LHCN-M2 (cell line): ENCODE measurements at places on chromosomes 2 and 18. TPM values are rescaled to one million over a fixed set of nuclear protein-coding genes. Genes with fewer than 3 reads are reported as not detected.

CCBE1 gene
- total RNA-seq = 54.9 and 92.6 TPM in 2 replicates

KANSL1L gene
- 4.1 and 8.7 TPM in 2 replicates for total RNA-seq

GDF7 gene
- total RNA-seq = not detected in 2 replicates

SIX3 gene
- total RNA-seq = not detected in 2 replicates

CCDC138 gene
- total RNA-seq = 8.0 and 8.7 TPM in 2 replicates

KCNIP3 gene
- total RNA-seq = 0.19 and 0.29 TPM in 2 replicates

C2orf72 gene
- 0.06 and 0.13 TPM in 2 replicates for total RNA-seq

SERPINB11 gene
- not detected in 2 replicates for total RNA-seq

TMEM178A gene
- total RNA-seq = 0.06 and 0.40 TPM in 2 replicates

KLF7 gene
- total RNA-seq = 11.4 and 11.6 TPM in 2 replicates

BMP10 gene
- total RNA-seq = not detected in 2 replicates

SOX11 gene
- 7.4 and 12.1 TPM in 2 replicates for total RNA-seq

EMILIN2 gene
- 0.75 and 1.2 TPM in 2 replicates for total RNA-seq

GYPC gene
- total RNA-seq = 38.4 and 60.9 TPM in 2 replicates

CTNNA2 gene
- 0.06 TPM in 2 replicates for total RNA-seq

SP110 gene
- total RNA-seq = 12.6 and 20.8 TPM in 2 replicates

SGPP2 gene
- total RNA-seq = not detected in 2 replicates

RAB17 gene
- 0.19 and 2.0 TPM in 2 replicates for total RNA-seq

TRIM43 gene
- not detected in 2 replicates for total RNA-seq

ERBB4 gene
- total RNA-seq = not detected in 2 replicates

GALNT5 gene
- 70.6 and 71.7 TPM in 2 replicates for total RNA-seq

COPS9 gene
- 132 and 140 TPM in 2 replicates for total RNA-seq

TEX44 gene
- total RNA-seq = not detected in 2 replicates

DNA sequence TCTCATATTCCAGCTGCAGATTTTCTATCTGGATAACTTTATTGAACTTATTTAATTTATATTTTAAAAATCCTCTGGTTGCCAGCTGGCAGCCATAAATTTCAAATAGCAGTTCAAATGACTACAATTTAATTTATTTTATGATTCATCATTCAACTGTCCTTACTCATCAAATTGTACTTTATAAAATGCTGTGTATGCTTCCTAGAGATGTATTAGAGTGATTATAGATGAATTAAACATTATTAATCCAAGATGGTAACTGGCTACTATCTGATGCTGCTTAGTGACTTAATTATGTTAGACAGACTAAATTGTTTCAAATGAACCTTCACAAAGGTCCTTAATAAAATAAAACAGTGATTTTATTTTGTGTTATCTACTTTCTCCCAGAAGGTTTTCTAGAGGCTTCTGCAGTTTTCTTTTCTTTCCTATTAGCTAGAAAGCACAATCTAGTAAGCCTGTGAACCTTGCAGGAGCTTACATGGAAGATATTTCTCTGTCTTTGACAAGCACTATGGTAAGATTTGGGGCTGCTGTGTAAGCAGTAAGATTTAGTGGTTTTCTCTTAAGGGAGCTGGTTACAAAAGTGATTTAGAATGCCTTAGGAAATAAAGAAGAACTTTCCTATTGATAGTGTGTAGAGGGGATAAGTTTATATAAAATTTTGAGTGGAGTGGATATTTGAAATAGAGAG lies 322.3 kb downstream of the FSIP2 start:
- DNase-seq = peak; percentile 54

GRCh38 chr2:231680285-231680991 lies 27.9 kb upstream of the PTMA start:
- no peak for DNase-seq

GRCh38 chr2:20093263-20094141 lies 42.1 kb upstream of the LAPTM4A start:
- peak; percentile 80 for DNase-seq

GRCh38 chr2:167135706-167136105 lies 247.4 kb downstream of the XIRP2 start:
- DNase-seq = no peak

- DNase-seq = no peak
Observed at GRCh38 chr18:50622865-50623393, 63.0 kb downstream of the MAPK4 start.

GRCh38 chr2:204871231-204871953 lies 326.1 kb downstream of the PARD3B start:
- peak; percentile 60 for DNase-seq

- no peak for DNase-seq
Observed at GRCh38 chr18:60664736-60665135, 292.2 kb upstream of the MC4R start.

GRCh38 chr2:215493376-215493775 lies 57.5 kb upstream of the FN1 start:
- DNase-seq = no peak

- DNase-seq = peak; percentile 50
Observed at GRCh38 chr18:55861266-55861665, 273.3 kb upstream of the TCF4 start.

DNA sequence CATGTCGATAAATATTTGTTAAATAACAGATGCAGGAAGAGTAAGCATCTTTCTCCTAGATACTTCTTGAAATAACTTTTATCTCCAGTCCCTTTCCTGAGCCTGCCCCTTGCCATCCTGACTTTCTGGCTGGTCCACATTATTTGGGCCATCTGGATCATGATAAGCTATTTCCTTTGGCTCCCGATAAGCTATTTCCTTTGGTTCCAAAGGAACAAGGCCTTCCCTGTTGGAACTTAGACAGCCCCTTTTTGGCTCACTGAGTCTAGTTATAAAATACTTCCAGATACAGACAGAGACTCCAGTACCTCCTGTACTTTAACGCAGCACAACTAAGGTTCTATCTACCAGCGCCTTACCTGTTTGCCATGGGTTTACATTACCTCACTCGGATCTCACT lies 205.3 kb upstream of the CCDC150 start:
- DNase-seq = no peak

DNA sequence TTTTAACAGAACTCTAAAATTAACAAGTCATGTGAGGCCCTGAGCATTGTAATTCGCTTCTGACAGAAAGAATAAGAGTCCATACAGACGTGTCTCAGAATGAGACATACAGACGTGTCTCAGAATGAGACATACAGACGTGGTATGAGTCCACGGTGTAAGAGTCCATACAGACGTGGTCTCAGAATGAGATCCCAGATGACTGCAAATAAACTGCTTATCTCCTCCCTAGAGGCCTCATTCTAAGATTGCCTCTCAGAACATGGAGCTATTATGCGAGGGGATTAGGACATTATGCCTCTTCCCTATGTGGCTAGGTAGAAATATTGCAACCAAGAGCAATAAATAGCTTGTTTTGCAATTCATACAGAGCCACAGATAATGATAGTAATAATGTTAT lies 63.9 kb downstream of the NEB start:
- no peak for DNase-seq

DNA sequence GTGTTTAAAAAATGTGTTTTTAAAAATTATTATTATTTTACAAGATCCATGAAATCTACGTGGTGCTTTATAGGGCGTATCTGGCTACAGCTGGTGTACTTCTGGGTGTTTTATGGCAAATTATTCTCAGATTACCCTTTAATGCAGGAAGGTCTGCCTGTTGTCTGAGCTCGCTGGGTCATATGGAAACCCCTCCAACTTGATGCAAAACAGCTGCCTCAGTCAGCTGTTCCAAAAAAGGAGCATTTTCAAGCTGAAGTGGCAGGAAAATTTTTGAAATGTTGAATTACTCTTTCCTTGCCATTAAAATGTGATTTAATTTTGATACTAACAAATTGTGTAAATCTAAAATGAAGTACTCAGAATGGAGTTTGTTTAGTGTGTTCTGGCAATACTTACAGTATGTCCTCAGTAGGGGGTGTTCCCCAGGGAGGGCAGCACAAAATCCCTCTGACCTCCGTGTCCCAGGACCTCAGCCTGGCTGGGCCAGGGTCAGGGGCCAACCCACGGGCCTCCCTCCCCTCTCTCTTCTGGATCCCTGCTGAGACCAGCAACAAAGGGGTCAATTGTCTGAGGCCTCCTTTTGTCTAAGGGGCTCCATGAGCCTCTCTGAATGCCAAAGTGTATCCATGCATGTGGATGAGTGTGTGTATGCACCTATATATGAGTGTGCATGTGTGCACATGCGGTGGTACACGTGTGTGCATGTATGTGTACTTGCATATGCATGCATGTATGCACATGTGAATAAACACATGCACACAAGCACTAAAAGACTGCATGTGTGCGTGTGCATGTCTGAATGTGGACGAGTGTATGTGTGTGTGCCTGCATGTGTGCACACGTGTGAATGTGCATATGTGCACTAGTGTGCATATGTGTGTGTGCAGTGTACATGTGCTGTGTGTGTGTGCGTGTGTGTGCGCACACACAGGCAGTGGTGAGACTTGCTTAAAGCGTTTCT lies 105.4 kb downstream of the ACOXL start:
- DNase-seq = no peak

GRCh38 chr2:69561101-69561500 lies 82.4 kb downstream of the AAK1 start:
- no peak for DNase-seq

- peak; percentile 80 for DNase-seq
Observed at GRCh38 chr2:55107436-55107835, 57.2 kb upstream of the RTN4 start.

- DNase-seq = no peak
Observed at GRCh38 chr2:226674123-226674522, 125.5 kb downstream of the IRS1 start.

- no peak for DNase-seq
Observed at GRCh38 chr2:28032816-28033215, 142.3 kb downstream of the BABAM2 start.

DNA sequence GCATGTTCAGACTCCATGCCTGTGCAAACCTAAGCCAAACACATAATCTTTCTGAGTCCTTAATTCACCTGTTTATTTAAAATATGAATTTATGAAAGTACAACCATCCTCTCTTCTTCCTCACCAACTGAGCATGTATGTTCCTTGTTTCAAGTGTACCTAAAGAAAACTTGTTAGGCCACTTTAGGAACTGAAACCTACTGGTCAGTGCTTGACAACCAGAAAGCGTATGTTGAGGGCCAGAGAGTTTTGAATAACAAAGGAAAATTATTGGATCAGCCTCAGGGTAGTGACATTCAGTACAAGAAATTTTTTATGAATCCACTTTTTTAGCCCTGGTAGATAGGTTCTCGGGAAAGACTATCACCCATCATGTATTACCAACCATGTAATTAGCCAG lies 847.6 kb upstream of the CELF4 start:
- no peak for DNase-seq

DNA sequence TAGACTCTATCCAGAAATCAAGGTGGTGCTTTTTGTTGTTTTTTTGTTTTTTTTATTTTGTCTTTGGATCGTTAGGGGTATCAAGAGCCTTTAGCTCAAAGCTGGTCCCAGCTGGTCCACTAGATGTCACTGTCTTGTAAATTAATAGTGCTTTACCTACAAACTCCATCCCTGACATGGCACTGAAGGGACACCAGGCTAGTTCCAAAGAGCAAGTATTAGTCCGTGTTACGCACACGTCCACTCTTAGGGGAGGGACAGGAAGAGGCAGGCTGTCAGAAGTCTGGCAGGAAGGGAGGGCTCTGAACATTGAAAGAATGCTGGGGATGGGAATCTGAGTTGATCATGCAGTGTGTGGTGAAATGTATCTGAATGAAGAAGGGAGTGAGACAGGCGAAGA lies 85.9 kb upstream of the CCBE1 start:
- DNase-seq = peak; percentile 89

DNA sequence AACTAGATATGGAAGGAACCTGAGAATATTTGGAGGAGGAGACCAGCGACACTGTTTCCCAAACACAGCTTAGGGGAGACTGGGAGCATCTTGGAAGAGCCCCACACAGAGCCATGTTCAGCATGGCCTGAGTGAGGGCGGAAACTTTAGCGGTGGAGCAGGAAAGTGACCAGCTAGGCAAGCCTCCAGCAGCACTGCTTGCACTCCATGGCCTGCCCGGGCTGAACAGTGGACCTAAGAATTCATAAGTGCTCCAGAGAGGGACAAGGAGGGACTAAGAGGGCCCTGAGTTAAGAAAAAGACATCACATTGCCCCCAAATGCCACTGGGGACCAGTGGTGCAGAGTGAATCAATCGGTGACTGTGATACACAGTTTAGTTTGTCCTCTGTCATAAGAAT lies 566.4 kb downstream of the TNS1 start:
- DNase-seq = no peak

GRCh38 chr2:44358503-44358902 lies 2.8 kb downstream of the PREPL start:
- peak; percentile 80 for DNase-seq

DNA sequence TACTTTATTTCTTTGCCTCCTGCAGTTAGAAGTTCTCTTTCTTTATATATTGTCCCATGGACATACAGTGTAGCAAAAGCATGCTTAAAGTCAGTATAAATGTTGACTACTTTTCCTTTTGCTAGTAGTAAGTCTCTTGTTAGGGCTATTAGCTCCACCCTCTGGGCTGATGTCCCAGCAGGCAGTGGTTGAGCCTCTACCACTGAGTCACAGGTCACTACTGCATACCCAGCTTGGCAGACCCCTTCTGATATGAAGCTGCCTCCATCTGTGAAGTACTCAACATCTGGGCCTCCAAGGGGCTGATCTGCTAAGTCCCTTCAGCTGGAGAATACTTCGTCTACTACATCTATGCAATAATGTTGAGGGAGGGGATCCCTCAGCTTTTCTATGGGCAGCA lies 61.0 kb upstream of the SLC35G4 start:
- no peak for DNase-seq

DNA sequence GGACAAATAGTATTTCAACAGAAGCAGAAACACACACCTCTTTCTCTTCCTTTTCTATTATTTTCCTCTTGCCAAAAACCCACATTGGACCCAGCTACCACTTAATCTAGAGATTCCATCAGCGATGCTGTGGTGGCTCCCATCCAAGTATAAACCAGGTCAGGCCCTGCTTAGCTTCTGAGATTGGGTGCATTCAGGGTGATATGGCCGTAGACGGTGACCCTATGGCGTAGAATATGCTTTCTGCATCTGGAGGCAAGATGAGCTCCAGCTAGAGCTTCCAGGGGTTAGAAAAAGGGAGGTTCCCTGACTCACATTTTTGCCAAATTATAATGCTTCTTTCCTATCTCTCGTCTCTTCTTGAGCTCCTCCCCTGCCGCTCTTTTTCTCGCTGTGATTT lies 66.5 kb downstream of the TNP1 start:
- DNase-seq = no peak

GRCh38 chr2:173959909-173960308 lies 5.3 kb downstream of the SP3 start:
- DNase-seq = no peak

DNA sequence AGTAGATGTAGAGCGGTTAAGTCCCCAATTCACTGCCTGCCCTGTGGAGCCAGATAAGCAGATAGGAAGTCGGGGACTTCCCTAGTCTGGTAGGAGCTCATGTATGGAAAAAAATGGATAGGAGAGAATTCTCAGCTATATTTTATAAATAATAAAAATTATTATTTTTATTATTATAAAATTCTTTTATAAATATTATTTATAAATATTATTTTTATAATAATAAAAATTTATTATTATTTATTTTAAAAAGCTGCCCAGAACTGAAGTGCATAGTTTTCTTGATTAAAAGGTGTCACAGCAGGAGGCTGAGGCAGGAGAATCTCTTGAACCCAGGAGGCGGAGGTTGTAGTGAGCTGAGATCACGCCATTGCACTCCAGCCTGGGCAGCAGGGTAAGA lies 97.4 kb downstream of the ADAM23 start:
- no peak for DNase-seq

GRCh38 chr18:42654556-42654955 lies 460.9 kb downstream of the RIT2 start:
- no peak for DNase-seq
